ENCODE measurements at places on chromosomes 6 and 20.

- DNase-seq = no peak
Measured at GRCh38 chr20:45911486-45912343, at the start of gene PLTP. PLTP (minus strand) TSS chr20:45912155; CDS start chr20:45911452, 703 bp downstream.

DNA sequence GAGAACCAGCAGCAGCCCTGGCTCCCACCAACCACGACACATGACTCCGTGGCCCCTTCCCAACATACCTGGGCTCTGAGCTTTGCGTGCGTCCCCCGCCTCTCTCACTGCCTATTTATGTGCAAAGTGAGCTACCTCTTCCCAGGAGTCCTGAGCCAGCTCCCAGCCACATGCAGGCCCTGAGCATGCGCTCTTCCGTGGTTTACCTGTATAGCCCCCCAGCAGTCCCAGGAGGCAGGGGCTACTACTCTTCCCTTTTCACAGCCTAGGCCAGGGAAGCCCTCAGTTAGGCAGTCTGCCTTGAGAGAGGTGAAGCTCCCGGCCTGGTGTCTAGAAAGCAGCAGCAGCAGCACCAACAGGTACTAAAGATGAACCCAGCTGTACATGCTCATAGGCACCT lies 114.8 kb upstream of the CDYL start:
- no peak for DNase-seq

GRCh38 chr6:17271628-17272027 lies 9.5 kb upstream of the RBM24 start:
- DNase-seq = no peak

GRCh38 chr6:33607784-33608161 lies 13.3 kb upstream of the ITPR3 start:
- no peak for DNase-seq

DNA sequence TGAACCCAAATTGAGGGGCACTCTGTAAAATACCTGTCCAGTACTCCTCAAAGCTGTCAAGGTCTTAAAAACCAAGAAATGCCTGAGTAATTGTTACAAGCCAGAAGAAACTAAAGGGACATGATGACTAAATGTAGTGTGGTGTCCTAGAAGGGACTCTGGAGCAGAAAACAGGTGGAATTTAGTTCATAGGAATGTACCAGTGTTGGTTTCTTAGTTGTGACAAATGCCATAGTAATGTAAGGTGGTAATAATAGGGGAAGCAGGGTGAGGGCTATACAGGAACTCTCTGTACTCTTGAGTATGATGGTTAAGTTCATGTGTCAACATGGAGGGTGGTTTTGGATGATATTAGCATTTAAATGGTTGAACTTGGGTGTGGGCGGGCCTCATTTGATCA lies 92.3 kb downstream of the CNBD2 start:
- DNase-seq = no peak

GRCh38 chr6:158987657-158988056 lies 12.3 kb downstream of the RSPH3 start:
- no peak for DNase-seq

- no peak for DNase-seq
Measured at GRCh38 chr6:143872201-143872600, 7.9 kb downstream of the ZC2HC1B start.

GRCh38 chr20:4829514-4830215 lies 108.0 kb downstream of the PRND start:
- DNase-seq = no peak

DNA sequence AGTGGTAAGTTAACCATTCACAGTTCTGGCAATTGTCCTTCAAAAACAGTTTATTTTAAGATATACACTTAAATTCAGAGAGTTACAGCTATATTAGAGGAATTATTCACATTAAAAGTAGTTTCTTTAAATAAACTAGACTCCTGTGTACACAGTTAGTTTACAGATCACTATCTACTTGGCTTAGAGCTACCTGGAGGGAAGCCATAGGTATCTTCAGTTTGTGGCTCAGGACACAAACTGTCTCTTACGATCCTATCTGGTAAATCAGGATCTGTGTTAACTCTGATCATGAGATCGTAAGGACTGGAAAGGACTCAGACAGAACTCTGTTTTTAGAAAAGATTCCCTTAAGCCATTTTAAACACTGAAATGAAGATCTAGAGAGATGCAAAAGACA lies 160.9 kb downstream of the REV3L start:
- no peak for DNase-seq

- DNase-seq = no peak
Measured at GRCh38 chr6:25441663-25442270, 162.6 kb downstream of the CARMIL1 start.

GRCh38 chr20:18252597-18253451 lies 35.5 kb upstream of the ZNF133 start:
- no peak for DNase-seq

DNA sequence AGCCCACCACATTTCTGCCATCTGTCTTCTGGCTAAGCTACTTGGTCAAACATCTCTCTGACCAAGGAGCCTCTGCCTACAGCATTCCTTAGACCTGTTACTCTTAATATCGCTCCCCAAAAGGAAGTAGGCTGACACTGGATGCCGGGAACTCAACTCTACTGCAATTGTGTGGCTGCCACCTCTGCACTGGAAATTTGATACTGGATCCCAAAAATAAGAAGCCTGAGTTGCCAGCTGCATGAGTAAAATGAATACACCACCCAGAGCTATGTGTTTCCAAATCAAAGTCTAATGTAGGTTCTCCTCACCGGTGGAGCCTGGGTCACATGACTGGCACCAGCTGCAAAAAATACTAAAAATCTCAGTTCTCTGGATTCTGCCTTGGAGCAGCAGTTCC lies 36.9 kb downstream of the UNC5CL start:
- DNase-seq = no peak

GRCh38 chr6:18961566-18961965 lies 574.4 kb downstream of the RNF144B start:
- DNase-seq = no peak

DNA sequence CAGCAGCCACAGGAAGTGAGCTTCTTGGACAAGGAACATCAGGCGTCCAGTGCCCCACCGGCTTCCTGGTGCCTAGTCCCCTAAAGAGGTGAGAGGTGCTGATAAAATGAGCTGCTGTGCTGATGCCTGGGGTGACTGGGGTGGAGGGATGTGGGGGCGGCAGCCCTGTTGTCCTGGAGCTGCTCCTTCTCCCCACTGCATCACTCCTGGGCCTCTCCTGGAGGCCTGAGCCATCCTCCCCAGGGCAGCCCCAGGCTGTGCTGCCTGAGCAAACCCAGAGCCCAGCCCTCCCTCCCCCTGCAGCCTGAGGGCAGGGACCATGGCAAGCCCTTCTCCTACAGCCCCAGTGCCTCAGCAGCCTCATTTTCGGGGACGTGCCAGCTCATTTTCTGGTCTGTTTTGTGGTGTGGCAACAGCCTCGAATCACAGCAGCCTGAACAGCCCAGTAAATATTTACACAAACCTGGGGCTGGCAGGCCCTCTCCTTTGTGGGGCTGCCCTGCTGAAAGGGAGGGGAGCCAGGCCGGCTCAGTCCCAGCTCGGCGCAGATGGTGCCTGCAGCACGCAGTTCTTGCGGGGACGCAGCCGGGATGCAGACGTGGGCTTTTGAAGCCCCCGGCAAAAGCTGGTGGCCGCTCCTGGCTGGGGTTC lies 259.9 kb downstream of the DLL1 start:
- no peak for DNase-seq

DNA sequence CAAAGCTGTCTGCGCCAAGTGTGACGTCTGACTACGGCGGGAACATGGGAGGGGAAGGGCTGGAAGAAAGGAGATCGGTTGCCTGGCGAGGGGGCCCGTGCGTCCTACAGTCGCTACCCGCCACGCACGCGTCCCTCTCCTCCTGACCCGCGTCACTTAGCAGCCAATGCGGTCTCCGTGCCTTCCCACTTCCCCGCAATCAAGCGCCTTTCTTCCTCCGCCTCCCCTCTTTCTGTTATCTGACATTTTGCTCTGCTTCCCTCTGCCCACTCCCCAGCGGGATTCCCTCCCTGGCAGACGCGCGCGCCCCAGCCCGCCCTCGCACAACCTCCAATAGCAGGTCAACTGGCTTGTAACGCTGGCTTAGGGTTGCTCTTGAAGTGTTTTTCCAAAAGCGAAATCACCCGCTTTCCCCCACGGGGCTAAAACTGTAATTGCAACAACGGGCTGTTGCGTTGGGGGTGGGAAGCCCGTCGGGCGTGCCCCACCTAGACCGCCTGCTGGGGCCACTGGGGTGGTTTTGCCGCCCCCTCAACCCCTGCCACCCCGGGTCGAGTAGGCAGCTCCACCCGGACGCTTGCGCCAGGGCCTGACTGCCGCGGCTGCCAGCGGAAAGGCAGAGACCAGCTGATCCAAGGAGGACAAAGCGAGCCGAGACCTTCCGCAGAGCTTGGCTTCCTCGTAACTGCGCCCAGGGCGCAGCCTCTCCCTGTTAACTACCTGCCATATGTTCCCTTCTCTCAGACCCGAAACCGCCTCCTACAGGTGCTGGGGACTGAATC lies 6.2 kb upstream of the SOX4 start:
- no peak for DNase-seq

- DNase-seq = no peak
Measured at GRCh38 chr6:106118835-106119431, 32.8 kb downstream of the PRDM1 start.

GRCh38 chr20:4383961-4384360 lies 337.7 kb upstream of the PRND start:
- no peak for DNase-seq

DNA sequence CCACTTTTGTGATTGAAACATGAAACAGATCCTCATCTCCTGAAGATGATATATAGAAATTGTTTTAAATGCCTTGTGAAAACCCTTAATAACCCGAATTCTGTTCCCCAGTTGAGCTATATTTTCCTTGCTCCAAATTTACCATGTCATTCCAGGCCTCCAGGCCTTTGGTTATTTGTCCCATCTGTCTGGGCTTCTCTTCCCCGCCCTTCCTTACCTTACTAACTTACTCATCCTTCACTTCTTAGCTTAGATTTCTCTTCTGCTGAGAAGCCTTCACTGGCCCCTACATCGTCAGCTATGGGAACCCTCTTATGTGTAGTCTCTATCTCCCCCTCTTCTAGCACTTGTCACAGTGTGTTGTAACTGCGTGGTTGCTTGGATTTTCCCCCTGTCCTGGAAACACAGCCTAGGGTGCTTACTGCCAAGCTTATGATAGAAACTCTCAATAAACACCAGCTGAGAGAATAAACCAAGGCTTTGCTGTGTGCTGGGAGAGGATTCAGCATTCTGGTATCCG lies 68.6 kb downstream of the SGK1 start:
- no peak for DNase-seq

- DNase-seq = no peak
Measured at GRCh38 chr20:47233333-47234188, 122.9 kb downstream of the ZMYND8 start.

GRCh38 chr6:151490996-151491395 lies 2.8 kb upstream of the CCDC170 start:
- no peak for DNase-seq

- no peak for DNase-seq
Measured at GRCh38 chr20:39016041-39016440, 53.9 kb downstream of the DHX35 start.

DNA sequence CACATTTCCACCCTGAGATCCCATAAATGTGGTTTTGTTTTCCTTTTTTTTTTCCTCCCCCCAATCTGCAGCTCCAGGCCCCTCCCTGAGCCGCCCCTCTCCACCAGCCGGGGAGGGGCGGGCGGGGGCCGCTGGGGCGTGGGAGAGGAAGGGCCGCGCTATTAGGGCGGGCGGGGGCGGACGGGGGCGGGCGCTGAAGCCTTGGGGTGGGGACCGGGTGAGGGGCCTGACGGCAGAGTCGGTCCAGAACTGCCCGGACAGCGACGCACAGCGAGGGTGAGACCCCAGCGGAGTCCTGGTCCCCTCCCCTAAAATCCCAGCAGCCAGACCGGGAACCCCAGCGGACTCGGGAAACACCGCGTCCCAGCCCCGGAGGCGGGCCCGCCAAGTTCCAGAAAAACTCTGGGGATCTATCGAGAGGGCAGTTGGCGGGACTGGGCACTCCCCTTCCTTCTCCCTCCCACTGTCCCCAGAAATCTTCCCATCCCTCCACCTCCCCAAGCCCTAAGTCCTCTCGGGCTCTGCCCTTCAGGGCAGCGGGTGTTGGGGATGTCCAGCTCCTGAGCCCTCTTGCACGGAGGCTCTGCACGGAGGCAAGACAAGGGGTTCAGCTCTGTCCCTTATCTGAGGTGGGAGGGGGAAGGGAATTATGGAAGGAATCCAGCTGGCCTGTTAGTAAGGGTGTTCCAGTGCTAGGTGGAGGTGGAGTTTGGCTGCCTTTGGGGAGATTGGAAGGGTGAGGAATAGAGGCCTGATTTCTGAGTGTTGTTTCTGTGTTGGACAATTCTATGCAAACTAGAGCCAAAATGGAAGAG lies at the start of gene PRICKLE4:
Gene PRICKLE4, plus strand, starts transcription at position 232 of the 815 bp plus-strand sequence. CDS start 2,692 bp downstream, outside the sequence.
- DNase-seq = no peak

DNA sequence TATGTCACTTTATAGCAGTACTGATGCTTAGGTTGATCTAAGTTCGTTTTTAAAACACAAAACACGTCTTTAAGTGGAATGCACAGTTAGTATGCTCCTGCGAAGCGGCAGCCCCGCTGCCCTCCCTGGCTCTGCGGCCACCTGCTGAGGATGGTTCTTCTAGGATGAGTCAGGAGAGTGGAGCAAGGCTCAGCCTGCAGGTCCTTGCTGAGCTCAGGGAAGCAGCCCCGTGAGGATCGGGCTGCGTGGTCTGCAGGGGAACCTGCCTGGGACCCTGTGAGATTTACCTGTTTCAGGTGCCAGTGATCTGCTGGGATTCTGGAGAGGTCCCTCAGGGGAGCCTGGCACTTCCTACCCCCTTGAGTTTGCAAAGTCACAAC lies 57.5 kb downstream of the SYNJ2 start:
- DNase-seq = no peak

DNA sequence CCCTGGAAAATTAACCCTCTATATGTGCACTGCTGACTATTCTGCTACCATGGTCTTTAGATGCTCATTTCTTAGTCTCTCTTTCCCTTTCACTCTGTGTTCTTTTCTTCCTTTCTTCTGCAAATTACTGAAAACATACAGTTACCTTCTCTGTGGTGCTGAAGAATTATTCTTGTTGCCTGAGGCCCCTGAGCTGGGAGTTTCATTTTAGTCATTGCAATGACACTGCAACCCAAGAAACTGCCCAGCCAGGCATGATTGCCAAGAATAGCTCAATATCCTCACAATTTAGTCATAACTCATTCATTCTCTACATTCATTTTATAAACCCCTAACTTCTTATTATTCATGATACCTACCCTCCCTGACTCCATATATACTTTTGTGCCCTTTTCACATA lies 245.8 kb upstream of the RAB32 start:
- no peak for DNase-seq

DNA sequence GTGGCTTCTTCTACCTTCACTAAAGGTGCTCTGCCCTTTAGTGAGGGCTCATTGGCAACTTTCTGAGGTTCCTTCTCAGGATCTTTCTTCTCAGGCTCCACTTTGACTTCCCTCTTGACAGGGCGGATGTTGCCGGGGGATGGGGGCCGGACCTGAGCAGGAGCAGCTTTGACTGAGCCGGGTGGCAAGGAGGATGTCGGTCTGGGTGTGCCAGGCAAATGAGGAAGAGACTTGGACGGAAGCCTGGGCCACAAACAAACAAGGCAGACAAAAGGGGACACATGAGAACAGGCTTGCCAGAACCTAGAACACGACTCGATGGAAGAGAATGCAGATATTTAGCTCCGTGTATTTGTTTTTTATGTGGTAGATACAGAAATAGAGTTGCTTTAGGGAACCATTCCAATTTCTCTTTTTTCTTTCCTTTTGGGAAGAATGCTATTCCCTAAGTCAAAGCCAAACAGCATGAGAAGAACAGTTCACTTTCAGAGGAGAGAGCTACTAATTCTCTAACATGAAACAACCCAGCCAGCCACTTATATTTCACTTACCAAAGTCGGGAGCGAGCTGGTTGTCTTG lies 76.2 kb upstream of the BCLAF1 start:
- no peak for DNase-seq

Data from activated CD4-positive, alpha-beta T cell treated with anti-CD3 and anti-CD28 coated beads, Interleukin-2, amount 50 U/mL, for 24 hours (primary cell).